Urinary bladder (tissue), 4 donors: ENCODE measurements at places on chromosomes 11 and 22.

- DNase-seq, result no peak
Measured at GRCh38 chr11:19020831-19021230, 39.7 kb downstream of the MRGPRX2 start.

- DNase-seq, result no peak
Measured at GRCh38 chr11:95154514-95154913, 64.9 kb downstream of the ENDOD1 start.

DNA sequence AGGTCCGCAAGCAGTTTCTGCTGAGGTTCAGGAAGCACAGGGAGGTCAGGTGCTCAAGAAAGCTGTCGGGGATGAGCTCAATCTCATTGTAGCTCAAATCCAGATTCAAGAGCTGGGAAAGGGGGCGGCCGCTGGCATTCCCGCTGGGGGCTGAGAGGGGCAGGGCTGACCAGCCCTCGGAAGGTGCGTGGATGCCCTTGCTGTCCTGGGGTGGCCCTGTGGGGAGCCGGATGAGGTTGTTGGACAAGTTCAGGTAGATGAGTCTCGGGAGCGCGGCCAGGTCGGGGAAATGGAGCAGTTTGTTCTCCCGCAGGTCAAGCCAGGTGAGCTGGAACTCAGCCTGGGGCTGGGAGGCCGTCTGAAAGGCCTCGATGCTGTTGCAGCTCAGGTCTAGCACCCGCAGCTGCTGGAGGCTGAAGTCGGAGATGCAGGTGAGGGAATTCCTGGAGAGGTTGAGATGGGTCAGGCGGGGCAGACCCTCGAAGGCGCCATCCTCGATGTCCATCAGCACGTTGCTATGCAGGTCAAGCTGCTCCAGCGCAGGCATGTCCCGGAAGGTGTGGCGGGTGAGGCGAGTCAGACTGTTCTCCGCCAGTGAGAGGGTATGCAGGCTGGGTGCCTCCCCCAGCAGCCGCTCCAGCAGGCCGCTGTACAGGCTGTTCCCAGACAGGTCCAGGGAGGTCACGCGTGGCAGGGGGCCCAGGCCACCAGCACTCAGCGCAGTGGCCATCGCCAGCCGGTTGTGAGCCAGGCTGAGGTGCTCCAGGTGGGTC, 9.8 kb downstream of the LRRC32 start:
- no peak for DNase-seq

DNA sequence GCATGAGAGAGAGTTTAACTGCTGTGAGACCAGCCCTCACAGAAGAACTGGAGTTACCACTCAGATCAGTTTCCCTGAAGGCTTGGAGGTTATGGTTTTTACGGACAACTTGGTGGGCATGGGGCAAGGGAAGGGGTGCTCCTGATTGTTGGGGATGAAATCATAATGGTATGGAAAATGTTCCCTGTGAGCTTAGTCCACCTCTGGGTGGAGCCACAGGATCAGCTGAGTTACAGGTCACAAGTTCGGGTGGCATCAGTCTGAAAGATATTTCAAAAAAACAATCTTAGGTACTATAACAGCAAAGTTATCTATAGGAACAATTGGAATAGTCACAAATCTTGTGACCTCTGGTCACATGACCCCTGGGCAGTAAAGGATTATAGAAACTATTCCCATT, 162.9 kb downstream of the DLG2 start:
- DNase-seq, result no peak

- no peak for DNase-seq
Measured at GRCh38 chr22:46581538-46582244, 38.5 kb upstream of the GRAMD4 start.

DNA sequence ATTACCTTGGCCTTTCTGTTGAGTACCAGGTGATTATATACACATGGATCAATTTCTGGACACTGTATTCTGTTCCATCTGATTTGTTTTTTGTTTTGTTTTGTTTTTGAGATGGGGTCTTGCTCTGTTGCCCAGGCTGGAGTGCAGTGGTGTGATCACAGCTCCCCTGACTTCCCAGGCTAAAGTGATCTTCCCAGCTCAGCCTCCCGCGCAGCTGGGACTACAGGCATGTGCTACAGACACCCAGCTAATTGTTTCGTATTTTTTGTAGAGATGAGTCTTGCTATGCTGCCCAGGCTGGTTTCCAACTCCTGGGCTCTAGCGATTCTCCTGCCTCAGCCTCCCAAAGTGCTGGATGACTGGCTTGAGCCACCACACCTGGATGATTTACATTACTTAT, 19.0 kb downstream of the TCIRG1 start:
- DNase-seq, result no peak

- no peak for DNase-seq
Measured at GRCh38 chr11:42329929-42330565, 870.6 kb upstream of the LRRC4C start.

- DNase-seq, result no peak
Measured at GRCh38 chr11:32852207-32852606, 22.5 kb downstream of the PRRG4 start.

DNA sequence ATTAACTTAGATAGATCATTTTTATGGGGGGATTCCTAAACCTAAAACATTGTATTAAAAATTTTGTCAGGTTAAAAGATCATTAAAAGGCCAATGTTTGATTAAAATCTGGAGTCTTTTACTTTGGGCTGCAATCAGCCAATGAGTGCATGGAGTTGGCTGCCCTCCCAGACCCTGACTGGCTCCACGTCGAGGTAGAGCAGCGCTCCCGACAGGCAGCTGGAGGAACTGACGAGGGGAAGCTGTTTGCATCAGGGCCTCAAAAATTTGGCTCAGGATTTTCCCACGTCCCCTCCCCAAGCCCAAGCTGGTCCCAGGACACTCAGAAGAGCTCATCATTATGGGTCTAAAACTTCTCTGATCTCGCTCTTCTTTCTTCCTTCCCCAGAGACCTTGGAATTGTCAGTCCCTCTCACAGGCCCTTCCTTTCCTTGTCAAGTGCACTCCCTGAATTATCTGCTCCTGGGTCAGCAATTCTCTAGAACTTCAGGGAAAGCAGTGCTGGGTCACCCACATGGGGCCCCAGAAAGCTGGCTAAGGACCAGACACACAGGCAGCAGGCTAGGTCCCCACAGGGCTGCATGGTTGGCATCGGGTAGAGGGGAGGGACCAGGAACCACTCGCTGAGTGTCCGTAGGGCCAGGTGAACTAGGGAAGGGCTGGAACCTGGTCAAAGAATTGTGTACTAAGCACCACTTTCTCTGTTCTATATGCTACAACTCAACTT, 119.6 kb upstream of the IGLL5 start:
- no peak for DNase-seq

DNA sequence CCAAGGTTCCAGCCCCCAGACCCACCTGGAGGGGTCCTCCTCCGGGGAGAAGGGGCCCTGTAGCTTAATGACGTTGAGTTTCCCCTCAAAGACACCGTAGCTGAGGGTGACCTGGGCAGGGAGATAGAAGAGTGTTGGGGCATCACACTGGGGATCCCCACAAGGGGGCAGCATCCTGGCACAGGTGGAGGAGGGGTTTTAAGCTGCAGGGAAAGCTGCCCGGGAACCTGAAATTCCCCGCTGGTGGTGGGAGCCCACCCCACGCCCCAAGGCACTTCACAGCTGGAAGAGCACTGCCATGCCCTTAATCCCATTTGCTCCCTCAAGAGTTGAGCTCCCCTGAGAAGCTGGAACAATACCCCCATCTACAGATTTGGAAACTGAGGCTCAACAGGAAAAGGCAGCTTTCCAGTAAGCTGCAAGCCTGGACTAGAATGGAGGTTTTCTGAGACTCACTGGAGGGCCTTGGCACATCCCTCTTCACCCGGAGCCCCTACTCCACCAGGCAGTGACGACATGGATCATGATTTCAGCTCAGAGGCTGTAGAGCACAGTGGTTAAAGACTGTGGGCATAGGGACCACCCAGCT, 13.7 kb downstream of the MFNG start:
- no peak for DNase-seq

- DNase-seq, result no peak
Measured at GRCh38 chr11:65066315-65066714, 8.0 kb upstream of the NAALADL1 start.

GRCh38 chr22:31968022-31968421, 23.7 kb downstream of the YWHAH start:
- DNase-seq, result no peak

DNA sequence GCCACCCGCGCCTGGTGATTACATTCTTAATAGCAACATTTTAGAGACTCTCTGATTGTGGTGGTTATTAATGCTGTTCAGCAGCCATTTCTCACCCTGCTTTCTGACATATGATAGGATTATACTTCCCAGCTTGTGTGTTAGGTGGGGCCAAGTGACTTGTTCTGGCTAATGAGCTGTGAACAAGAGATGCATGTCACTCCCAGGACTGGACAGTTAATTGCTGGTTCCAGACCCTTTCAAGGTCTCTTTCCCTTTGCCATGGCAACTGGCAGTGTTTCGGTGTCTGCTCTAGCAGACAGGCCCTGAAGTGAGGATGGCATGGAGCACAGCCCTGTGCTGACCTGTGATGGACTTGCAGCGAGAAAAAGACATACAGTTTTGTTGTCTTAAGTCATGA, 8.9 kb upstream of the PTPRJ start:
- no peak for DNase-seq

DNA sequence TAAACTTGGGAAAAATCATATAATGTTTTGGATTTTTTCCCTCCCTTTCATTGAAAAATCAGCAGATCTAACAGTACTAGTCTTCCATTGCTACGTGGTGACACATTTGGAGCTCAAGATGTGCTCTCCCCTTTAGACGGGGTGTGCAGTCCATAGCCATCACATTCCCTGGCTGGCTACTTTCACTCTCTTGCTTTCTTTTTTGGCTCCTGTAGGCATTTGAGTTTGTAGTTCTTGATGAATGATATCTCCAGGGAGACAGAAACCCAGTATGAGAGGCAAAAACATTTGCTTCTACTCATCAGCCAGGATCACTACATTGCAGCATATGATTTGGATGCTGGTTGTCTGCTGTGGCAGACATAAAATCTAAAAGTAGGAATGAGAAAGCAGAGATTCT, 12.1 kb downstream of the CCDC81 start:
- DNase-seq, result no peak

- no peak for DNase-seq
Measured at GRCh38 chr11:26011474-26011873, 320.5 kb upstream of the ANO3 start.

DNA sequence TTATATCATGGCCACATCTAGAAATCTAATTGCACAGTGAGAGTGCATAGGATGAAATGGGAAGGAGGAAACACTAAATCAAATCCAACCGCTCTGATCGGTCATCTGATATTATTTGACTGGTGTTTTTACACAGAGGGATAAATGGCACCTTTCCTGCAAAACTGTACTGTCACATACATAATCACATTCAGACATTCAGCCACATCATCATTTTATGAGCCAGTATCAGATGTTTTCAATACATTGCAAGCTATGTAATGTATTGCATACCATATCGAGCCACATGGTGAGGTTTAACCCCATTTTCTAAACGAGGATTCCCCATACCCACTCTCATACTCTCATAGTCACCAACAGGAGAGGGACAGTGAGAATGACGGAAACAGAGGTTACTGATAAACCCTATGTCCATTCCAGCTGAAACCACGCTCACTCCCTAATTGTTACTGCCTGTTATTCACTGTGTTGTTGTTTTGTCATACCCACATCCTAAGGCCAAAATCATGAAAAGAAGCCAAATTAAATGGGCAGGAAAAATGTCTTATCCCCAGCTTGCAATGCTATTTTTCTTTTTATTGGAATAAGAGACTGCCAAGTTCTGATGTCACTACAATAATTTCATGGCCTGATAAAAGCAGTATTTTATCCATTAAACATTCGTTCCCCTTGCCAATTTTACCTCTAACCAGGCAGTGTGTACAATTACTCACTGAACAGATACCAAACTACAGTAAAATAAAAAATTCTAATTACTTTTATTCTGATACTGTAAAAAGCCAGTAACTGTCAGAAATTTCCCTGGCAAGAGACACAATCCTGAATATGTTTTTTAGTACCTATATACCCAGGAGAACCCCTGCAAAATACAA, 9.0 kb downstream of the CDON start:
- DNase-seq, result no peak

- peak; percentile 77 for DNase-seq
Measured at GRCh38 chr11:47004595-47005033, 68.1 kb downstream of the CSTPP1 start.

DNA sequence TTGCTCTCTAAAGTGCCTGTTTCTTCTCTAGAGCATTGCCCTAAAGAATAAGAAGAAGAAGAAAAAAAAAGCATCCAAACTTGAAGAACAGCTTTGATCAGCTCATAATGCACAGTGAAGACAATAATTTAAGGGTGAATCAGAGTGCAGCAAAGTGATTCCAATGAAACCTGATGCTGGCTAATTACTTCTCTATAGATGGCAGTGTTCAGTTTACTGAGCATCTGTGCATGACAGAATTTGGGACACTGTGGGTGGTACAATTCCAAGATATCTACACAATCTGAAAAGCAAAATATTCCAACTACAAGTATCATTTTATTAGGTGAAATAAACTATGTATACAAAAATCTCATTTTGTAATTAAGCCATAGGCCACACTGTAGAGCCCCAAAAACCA, 450.5 kb upstream of the CCDC90B start:
- no peak for DNase-seq

- no peak for DNase-seq
Measured at GRCh38 chr11:45215098-45215865, 68.8 kb downstream of the PRDM11 start.

GRCh38 chr11:11864803-11865202, 23.0 kb downstream of the USP47 start:
- no peak for DNase-seq

GRCh38 chr11:128105511-128105910, 481.8 kb downstream of the ETS1 start:
- DNase-seq, result no peak

- no peak for DNase-seq
Measured at GRCh38 chr11:64608046-64608445, 17.0 kb downstream of the SLC22A12 start.

DNA sequence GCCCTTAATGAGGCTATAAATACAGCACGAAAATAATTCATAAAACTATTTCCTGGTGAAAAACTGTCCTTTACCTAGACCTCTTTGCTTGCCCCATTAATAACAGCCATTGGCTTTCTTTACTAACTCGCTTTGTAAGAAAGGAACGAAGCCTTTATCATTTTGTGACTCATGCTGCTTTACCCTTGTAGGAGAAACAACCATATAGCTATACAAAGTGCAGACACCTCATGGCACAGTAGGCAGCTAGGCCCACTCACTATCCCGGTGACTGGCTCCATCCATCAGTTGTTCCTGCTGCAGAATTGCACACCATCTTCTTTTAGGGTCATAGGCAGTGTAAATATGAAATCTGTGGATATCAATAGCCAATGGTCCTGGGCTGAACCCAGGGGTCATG, 85.8 kb downstream of the LDLRAD3 start:
- DNase-seq, result no peak

- DNase-seq, result no peak
Measured at GRCh38 chr11:112266410-112266778, 5.7 kb upstream of the PLET1 start.

GRCh38 chr11:57353446-57353845, 15.3 kb downstream of the P2RX3 start:
- no peak for DNase-seq

GRCh38 chr22:24153959-24154358, 27.3 kb upstream of the SUSD2 start:
- DNase-seq, result no peak

GRCh38 chr11:30440510-30440909, 117.6 kb downstream of the ARL14EP start:
- no peak for DNase-seq

- DNase-seq, result no peak
Measured at GRCh38 chr22:45006111-45006963, 3.5 kb downstream of the PHF21B start.
